ENCODE measurements at places on chromosomes 12 and 14.

- DNase-seq, result no peak
Observed at GRCh38 chr12:10365696-10366405, 24.0 kb downstream of the KLRK1 start.

GRCh38 chr14:71698027-71698426 is 234.2 kb upstream of the RGS6 start:
- DNase-seq, result no peak

GRCh38 chr12:82968631-82969367 is 282.1 kb downstream of the TMTC2 start:
- DNase-seq, result no peak

DNA sequence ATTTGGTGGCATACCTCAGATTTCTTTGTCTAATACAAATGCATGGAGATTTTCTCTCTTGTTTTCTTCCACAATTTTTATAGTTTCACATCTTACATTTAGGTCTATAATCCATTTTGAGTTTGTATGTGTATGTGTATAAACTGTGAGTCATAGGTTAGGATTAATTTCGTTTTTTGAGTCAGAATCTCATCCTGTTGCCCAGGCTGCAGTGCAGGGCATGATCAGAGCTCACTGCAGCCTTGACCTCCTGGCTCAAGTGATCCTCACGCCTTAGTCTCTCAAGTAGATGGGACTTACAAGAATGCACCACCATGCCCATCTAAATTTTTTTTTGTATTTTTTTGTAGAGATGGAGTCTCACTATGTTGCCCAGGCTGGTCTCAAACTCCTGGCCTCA is 71.6 kb downstream of the OTOGL start:
- DNase-seq, result no peak

GRCh38 chr12:7374423-7375144 is 69.4 kb downstream of the CD163L1 start:
- peak; percentile 66 for DNase-seq

DNA sequence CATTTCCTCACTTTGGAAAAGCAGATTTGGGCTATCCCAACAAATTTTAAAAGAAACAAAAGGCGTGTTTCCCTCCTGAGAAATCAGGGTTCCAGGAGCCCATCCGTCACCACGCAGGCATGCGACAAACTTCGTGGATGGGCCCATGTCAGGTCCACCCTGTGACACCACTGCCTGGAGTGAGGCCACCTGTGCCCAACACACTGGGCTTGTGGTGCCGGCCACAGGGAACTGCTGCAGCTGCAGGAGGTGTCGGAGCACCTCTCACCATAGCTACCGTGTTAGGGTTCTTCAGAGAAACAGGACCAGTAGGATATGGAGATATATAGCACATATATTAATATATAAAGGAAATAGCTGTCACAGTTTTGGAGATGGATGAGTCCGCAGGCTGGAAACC is 53.0 kb upstream of the BCL11B start:
- DNase-seq, result no peak

DNA sequence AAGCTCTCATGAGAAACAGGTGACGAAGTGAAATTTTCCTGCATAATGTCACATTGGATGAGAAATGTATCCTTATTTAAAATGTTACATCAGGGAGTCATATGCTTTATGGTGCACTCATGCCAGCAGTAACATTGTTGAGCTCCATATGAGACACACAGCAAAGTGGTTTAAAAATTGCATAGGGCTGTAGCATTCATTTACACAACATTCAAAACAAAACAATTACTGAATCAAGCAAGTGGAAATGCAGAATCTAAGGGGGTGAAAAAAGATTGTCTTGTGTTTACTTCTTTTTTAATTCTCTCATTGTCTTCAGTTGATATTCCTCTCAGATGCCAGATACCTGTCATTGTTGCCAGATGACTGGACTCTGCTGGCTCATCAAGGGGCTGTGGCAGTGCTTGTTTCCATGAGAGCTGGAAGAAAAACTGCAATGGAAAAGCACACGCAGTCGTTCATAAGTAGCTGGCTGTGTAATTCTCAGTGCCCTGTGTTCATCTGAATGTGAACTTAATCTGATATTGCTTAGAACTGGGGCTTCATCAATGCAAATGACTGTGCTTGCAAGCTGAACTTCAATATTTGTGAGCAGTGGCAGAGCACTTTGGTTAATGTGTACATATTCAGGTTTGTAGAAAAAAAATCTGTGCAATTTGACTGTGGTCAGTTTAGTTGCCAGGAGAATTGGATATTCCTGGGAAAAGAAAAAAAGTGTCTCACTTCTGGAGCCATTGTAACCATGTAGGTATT is 305.6 kb downstream of the RAD51B start:
- no peak for DNase-seq

DNA sequence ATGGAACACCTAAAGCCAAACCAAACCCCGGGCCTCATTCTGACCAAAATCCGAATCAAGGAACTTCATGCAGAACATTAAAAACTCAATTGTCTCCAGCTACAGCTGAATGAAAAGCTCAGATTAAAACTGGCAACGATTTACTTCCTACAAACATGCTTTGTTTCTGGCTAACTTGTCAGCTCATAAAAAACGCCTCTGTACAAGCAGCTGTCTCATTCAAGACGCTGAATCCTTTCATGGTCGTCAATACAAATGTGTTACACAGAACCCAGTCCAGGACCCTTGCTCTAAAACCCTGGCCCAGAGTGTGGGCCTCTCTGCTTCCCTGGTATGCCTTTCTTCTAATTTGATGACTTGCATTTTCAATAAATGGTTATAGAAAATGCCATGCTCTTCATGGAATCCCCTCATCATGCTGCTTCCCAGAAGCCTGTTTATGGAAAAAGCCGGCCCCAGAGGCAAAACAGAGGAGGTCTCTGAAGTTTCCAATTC is 183.1 kb downstream of the PHLDA1 start:
- DNase-seq, result no peak

- DNase-seq, result no peak
Observed at GRCh38 chr12:109247831-109248654, 61.0 kb downstream of the FOXN4 start.

- no peak for DNase-seq
Observed at GRCh38 chr12:12182703-12183365, 84.0 kb downstream of the LRP6 start.

DNA sequence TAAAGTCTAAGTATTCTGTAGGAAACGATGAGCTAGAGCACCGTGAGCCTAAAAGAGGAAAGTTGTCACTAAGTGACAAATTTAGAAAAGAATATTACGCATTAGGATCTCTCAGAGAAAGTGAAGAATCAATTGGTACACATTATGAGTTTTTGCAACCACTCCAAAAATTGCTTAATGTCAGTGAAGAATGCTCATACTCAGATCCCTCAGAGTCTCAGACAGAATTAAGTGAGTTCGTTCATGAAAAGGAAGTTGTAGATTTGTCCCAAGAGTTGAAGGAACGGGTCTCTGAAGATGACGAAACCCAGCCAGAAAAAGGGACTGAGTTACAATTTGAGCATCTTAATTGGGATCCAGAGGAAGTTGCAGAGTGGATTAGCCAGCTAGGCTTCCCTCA is 1.5 kb downstream of the SAMD15 start:
- no peak for DNase-seq

DNA sequence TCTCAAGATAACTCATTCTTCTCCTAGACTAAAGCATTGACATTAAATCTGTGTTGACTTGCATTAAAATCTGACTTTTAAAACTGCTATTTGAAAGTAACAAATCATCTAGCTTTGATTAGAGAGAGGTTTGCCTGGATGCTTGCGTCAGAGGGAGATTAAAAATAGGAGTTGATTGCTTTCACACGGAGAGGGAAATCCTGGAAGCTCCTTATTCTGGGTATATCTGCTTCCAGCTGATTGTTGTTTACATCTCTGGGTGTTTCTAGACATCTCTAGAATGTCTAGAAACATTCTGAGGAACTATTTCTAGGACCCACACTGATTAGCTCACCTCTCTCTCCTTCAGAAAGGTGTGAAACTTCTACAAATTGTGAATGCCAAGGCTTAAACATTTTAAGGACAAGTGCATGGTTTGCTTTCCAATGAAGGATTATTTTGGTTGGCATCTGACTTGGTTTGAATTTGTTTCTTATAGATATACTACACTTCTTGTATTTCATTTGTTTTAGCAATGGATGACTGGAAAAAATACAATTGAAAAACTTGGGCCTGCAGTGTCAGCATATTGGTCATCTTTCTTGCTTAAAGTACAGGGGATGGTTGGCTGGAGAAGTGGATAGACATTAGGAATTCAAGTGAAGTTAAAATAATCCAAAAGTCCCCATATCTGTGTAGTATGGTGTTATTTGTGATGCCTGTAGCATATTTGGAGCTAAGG is 2.1 kb downstream of the DIP2B start:
- no peak for DNase-seq

- no peak for DNase-seq
Observed at GRCh38 chr14:99395909-99396530, 84.6 kb downstream of the SETD3 start.

DNA sequence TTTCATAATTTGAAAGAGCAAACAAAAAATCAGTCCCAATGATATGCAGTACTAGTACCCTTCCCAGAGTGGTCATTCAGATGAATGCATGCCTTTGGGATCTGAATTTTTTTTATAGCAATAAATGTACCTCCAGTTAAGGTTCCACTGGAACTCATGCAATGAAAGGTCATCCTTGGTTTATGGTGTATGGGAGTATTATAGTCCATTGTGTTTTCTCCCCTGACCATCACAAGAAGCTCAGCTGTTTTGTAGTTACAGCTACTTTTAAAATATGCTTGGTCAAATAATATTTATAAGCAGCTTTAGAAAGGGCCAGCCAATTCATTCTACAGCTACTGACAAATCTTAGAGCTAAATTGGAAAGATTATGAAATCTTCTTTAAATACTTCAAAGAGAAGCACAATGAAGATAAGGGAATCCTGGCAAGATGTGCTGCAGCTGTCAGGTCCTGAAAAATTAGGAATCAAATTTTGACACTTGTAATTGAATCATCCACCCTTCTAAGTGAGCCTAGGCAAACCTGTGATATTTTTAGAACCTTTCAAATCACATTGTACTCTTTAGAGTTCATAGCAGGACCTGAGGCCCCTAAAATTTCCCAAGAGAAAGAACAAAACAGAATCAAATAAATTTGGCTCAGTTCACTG is 46.5 kb downstream of the IFT81 start:
- no peak for DNase-seq

DNA sequence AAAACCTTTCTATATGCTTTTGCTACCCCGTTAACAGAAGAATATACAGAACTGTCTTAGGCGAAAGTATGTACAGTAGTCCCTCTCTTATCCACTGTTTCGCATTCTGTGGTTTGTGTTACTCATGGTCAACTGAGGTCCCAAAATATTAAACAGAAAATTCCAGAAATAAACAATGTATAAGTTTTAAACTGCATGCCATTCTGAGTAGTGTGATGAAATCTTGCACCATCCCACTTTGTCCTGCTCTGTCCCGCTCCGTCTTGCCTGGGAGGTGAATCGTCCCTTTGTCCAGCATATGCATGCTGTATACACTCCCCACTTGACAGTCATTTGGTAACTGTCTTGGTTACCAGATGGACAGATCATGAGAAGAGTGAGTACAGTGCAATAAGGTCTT is 70.1 kb upstream of the STRN3 start:
- DNase-seq, result no peak

DNA sequence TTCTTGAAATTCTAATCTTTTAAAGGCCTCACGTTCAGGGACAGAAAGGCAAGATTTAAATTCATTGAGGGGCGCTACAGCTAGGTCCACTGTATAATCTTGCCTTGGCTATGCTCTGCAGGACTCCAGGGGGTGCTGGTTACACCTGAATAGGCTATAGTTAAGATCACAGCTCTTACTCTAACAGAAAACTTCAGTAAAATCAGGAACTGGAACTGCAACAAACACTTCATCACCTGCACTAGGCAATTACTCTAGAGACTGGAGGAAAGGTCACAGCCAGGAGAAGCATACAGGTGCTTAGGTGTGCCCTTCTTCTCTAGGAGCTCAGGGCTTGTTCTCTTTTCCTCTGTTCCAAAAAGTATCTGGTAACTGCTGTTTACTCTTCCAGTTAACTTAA is 20.9 kb downstream of the SLCO1C1 start:
- DNase-seq, result no peak

DNA sequence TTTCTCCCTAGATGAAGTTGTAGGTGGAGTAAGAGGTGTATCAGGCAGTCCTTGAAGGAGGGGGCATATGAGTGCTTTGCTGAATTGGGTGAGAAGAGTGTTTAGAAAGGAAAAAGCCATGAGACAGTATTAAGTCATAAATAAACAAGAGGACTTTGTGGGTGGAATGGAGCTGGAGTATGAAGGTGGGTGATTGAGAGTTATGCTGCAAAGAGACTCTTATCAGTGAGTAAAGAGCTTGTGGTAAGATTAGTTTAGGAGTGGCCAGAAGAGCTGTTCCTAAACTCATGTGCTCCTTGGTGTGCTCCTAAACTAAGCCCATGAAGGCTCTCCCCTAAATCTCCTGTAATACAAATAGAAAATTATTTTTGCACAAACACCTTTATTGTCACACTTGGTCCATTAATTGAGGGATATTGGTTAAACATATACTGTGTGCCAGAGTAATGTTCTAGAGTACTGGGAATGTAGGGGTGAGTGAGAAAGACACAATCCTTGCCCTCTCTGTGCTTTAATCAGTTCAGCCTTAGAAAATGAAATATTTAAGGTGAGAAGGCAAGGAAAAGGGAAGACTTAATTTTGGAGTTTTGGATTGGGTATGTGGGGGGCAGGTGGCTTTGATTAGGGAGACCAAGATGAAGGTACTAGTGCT is 9.8 kb downstream of the CHPT1 start:
- no peak for DNase-seq

DNA sequence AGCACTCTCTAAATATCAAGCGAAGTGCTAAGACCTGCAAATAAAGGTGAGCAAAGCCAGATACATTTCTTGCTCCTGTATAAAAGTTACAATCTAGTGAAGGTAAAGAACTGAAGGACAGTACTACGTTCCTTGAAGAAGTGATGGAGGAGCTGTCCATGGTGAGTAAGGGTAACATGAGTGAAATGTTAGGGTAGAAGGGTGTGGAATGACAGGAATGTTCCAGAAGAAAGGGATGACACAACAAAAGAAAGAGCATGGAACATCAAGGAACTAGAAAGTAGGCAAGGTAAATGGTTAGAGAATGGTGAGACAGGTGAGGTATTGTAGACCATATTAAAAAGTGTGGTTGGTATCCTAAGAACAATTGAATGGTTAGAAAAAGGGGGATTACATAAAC is 272.4 kb downstream of the ACSS3 start:
- DNase-seq, result no peak

GRCh38 chr14:102857444-102857843 is 65.0 kb upstream of the AMN start:
- no peak for DNase-seq

Data from right cardiac atrium (tissue), 5 donors.